ENCODE measurements at places on chromosomes 3 and 15.
A peak's percentile ranks its signal among the peaks of the same experiment; 100 is the strongest.

- H3K4me1 ChIP-seq = no peaks in the 10 kb centered on the region
- peaks cover 40% of the 10 kb centered on the region for H3K36me3 ChIP-seq
- no peak for DNase-seq
- H3K4me3 ChIP-seq = no peak overlapping the region
- H3K27me3 ChIP-seq = no peaks in the 10 kb centered on the region
- H3K27ac ChIP-seq = no peak overlapping the region
These were observed 31.1 kb downstream of the RBM5 start for GRCh38 chr3:50119786-50120185.

DNA sequence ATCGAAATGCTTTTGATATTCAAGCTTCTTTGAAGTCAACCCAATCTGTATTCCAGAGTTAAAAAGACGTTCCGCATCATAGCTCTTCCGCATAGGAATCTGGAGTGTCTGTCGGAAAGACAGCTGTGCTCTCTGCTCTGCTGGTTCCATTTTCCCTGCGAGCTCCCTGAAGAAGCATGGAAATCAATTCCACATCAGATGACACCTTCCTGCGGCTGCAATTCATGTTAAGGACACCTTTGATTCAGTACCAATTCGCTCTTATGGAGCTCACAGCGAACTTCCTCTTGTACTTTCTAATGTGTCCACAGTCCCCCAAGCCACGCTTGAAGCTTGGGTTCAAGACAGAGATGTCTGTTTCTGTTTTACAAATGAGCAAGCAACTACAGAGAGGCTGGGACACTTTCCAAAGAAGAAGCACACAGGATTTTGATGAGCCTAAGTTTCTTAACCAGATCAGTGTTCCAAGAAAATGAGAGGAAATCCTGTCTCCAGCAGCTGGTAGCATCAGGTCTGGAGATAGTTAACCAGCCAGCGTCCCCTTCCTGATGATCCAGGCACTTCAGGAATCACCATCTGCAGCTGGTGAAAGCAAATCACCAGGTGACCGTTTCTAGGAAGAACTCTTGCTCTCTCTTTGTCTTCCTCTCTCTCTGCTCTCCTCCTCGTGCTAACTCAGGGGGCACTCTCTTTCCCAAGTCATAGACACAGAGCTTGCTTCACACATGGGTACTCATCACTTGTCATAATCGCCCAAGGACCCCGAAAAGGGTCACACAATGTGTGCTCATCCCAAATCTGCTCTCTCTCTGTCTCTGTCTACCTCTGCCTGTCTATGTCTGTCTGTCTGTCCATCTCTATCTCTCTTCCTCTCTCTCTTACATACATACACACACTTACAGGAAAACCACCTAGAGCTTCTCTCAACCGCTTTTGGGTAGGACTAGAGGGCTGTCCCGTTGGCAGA, 281.8 kb downstream of the FAM43A start:
- no peak for DNase-seq
- peaks cover 5% of the 10 kb centered on the region for H3K27me3 ChIP-seq
- H3K4me3 ChIP-seq = no peak overlapping the region
- no peak overlapping the region for H3K27ac ChIP-seq
- H3K36me3 ChIP-seq = no peaks in the 10 kb centered on the region

GRCh38 chr3:72343078-72343477, 505.2 kb downstream of the SHQ1 start:
- H3K4me3 ChIP-seq = peak overlapping the region; percentile 17
- no peaks in the 10 kb centered on the region for H3K27me3 ChIP-seq
- H3K4me1 ChIP-seq = peaks cover 54% of the 10 kb centered on the region
- peak; percentile 51 for DNase-seq

GRCh38 chr3:115659253-115660220, 36.2 kb downstream of the GAP43 start:
- H3K4me1 ChIP-seq = peaks cover 24% of the 10 kb centered on the region
- no peak for DNase-seq
- H3K36me3 ChIP-seq = peaks cover 2% of the 10 kb centered on the region
- H3K4me3 ChIP-seq = peak overlapping the region; percentile 72
- H3K27me3 ChIP-seq = peaks cover 6% of the 10 kb centered on the region

GRCh38 chr15:61171209-61171608, 57.9 kb downstream of the RORA start:
- H3K4me3 ChIP-seq = no peak overlapping the region
- peaks cover 18% of the 10 kb centered on the region for H3K27me3 ChIP-seq
- H3K36me3 ChIP-seq = no peaks in the 10 kb centered on the region
- peaks cover 18% of the 10 kb centered on the region for H3K4me1 ChIP-seq
- no peak overlapping the region for H3K27ac ChIP-seq
- no peak for DNase-seq

- H3K27me3 ChIP-seq = no peaks in the 10 kb centered on the region
- no peak for DNase-seq
- H3K4me1 ChIP-seq = no peaks in the 10 kb centered on the region
These were observed 55.8 kb upstream of the PDZRN3 start for GRCh38 chr3:73680391-73681095.

DNA sequence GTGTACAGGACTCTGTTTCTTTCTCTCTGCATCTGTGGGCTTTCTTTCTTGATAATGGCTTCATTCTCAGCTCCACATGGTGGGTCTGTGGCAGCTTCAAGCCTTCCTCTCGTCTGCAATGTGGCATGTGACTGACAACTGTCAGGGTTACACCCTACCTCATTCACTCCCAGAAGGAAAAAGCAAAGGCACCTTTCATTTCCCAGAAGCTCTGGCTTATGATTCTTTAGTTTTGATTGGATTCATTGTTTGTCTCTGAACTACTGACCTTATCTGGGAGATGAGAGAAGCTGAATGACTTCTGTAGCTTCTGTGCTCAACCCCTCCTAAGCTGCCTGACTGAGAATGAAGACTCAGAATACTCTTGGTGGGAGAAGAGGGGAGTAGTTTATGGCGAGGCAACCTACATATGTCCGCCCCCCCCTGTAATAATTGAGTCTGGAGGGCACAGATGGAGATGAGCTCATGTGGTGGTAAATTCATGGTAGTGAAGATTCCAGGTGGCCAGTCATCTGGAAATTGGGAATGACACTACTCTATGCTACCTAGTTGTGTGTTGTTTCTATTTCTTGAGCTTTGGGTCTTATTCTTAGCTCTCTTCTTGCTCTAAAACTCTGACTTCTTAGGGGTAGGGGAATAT, 38.4 kb downstream of the KCNAB1 start:
- DNase-seq = no peak
- no peak overlapping the region for H3K27ac ChIP-seq
- peaks cover 8% of the 10 kb centered on the region for H3K4me1 ChIP-seq
- no peaks in the 10 kb centered on the region for H3K36me3 ChIP-seq
- H3K4me3 ChIP-seq = no peak overlapping the region

DNA sequence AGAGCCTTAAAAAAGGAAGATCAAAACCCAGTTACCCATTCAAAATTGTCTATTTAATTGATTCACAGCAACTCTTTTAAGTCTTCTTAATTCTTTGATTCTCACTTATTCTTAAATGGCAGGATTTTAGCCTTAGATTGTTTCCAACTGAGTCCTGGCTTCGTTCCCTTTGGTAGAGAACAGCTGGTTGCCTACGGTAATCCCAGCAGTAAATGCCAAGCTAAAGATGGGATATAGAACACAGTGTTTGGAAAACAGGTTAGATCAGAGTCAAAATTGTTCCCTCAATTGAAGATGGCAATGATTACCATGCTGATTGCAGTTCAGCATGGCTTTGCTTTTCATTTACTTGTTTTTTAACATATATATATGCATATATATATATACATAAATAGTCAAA, 300.9 kb downstream of the PYDC2 start:
- no peak for DNase-seq
- H3K4me1 ChIP-seq = no peaks in the 10 kb centered on the region
- no peaks in the 10 kb centered on the region for H3K27me3 ChIP-seq
- H3K4me3 ChIP-seq = no peak overlapping the region
- H3K27ac ChIP-seq = no peak overlapping the region
- H3K36me3 ChIP-seq = no peaks in the 10 kb centered on the region

- peaks cover 14% of the 10 kb centered on the region for H3K4me1 ChIP-seq
- peaks cover 12% of the 10 kb centered on the region for H3K27me3 ChIP-seq
- no peak overlapping the region for H3K4me3 ChIP-seq
These were observed 149.2 kb upstream of the SLCO3A1 start for GRCh38 chr15:91704343-91704742.

GRCh38 chr15:83871808-83872559, 218.1 kb downstream of the ADAMTSL3 start:
- no peak for DNase-seq
- no peak overlapping the region for H3K4me3 ChIP-seq
- H3K4me1 ChIP-seq = peaks cover 7% of the 10 kb centered on the region
- no peak overlapping the region for H3K27ac ChIP-seq
- H3K36me3 ChIP-seq = no peaks in the 10 kb centered on the region

- no peak overlapping the region for H3K27ac ChIP-seq
- no peaks in the 10 kb centered on the region for H3K36me3 ChIP-seq
- no peaks in the 10 kb centered on the region for H3K27me3 ChIP-seq
- no peaks in the 10 kb centered on the region for H3K4me1 ChIP-seq
These were observed 773.8 kb downstream of the MECOM start for GRCh38 chr3:168889666-168890065.

DNA sequence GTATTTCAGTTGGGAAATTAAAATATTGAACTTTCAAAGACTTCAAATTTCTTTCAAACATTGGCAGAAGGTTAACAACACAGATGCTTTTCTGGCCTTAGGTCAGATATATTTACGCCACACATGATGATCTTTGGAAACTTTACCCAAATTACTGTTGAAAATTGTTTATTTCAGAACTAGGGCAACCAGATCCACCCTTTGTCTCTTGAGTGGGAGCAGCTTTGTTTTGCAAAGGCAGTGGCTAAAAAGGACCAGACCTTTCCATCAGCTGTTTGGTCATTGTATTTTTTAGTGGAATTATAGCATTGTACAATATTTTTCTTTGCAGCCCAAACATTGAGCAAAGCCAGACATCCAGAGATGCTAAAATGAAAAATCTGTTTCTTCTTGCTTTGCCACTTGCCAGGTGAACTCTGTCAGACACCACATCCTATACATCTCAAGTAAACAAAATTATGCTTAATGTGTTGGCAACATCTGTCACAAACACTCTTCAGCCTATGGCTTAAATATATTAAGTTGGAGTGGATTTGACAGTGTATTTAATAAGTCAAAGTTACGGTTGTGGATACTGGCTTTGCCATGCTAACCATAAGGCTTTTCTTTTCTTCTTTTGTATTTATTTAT, 651.9 kb downstream of the RBMS3 start:
- H3K4me3 ChIP-seq = no peak overlapping the region
- H3K36me3 ChIP-seq = no peaks in the 10 kb centered on the region
- DNase-seq = no peak

DNA sequence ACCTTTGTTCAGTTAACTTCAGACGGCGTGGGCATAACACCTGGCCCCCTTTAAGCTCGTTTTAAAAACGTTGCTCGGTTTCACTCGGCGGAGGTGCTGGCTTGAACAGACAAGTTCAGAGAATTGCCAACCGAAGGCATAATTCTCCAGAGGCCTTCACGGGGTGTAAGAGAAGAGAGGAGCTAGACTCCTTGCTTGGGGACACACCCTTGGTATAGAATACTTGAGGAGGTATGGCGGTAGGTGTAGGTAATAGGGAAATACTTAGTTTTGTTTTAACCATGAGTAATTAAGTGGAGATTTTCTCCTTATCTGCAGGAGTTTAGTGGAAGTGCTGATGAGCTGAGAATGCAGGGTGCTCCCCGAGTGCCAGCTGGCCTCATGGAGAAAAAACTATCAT, 921 bp downstream of the FBXL2 start:
- H3K27me3 ChIP-seq = peaks cover 26% of the 10 kb centered on the region
- H3K4me3 ChIP-seq = no peak overlapping the region
- no peaks in the 10 kb centered on the region for H3K4me1 ChIP-seq
- no peak for DNase-seq
- H3K27ac ChIP-seq = no peak overlapping the region

GRCh38 chr3:184011937-184012889, 5.5 kb downstream of the ABCC5 start:
- H3K27ac ChIP-seq = no peak overlapping the region
- H3K36me3 ChIP-seq = peaks cover 5% of the 10 kb centered on the region
- H3K27me3 ChIP-seq = no peaks in the 10 kb centered on the region

DNA sequence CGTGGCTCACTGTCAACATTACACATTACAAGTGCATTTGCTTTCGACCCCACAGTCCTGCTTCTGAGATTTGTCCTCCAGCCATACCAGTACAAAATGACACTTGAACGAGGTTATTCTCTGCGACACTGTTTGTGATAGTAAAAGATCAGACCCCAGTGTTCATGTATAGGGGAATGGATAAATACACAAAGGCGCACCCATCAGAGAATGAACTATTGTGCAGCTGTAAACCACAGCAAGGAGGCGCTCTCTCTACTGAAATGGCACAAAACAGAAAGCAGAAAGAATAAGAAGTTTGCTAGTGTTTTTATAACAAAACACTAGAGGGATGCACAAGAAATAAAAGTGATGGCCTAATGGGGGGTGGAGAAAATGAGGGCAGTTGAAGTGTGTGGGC, 4.9 kb upstream of the CHSY1 start:
- DNase-seq = no peak
- no peaks in the 10 kb centered on the region for H3K36me3 ChIP-seq
- no peak overlapping the region for H3K4me3 ChIP-seq

DNA sequence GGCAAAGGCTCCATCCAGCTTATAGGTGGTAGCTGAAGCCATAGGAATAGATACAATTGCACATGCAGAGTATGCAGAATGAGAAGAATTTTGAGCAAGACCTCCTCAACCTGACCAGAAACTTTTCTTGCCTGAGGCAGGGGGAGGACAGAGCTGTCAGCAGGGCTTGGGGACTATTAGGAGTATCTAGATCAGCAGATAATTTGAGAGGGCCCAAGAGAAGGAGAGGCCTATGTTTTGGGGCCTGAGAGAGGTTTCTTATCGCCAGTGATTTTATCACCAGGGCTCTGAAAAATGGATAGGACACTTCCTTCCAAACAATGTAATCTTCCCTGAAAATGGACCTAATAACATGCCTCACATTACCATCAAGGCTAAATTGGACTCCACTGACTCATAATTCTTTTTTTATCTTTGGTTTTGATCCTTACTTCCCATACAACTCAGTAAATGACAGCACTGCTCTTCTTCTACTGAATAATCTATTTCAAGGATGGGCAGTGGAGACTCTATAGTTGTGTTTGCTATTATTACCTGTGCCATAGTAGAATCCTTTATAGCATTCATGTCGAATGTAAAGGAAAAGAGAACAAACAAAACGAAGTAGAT, 15.8 kb upstream of the RAMAC start:
- H3K36me3 ChIP-seq = peaks cover 4% of the 10 kb centered on the region
- no peak overlapping the region for H3K27ac ChIP-seq
- H3K4me1 ChIP-seq = peaks cover 43% of the 10 kb centered on the region
- H3K27me3 ChIP-seq = peaks cover 13% of the 10 kb centered on the region
- no peak overlapping the region for H3K4me3 ChIP-seq
- no peak for DNase-seq

DNA sequence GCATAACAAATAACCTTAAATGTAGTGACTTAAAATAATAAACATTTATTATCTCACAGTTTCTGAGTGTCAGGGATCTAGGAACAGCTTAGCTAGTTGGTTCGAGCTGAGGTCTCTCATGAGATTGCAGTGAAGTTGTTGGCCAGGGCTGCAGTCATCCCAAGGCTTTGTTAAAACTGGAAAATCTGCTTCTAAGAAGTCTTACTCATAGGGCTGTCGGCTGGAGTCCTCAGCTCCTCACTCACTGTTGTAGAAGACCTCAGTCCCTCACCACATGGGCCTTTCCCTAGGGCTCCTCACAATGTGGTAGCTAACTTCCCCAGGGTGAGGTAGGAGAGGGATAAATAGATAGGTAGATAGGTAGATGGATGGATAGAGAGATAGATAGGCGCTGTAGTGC, 20.8 kb upstream of the SLC7A14 start:
- DNase-seq = no peak
- no peak overlapping the region for H3K4me3 ChIP-seq
- no peak overlapping the region for H3K27ac ChIP-seq
- no peaks in the 10 kb centered on the region for H3K36me3 ChIP-seq

- no peaks in the 10 kb centered on the region for H3K4me1 ChIP-seq
- no peaks in the 10 kb centered on the region for H3K27me3 ChIP-seq
- H3K27ac ChIP-seq = no peak overlapping the region
- no peak for DNase-seq
- H3K36me3 ChIP-seq = no peaks in the 10 kb centered on the region
These were observed 59.1 kb upstream of the PYDC2 start for GRCh38 chr3:191401775-191402357.

Data from T-helper 2 cell treated with Interferon-gamma antibody and Interleukin-4, amounts not matched to agents 5 μg/mL and 100 μg/mL, for 36 hours (primary cell).